Fibroblast of villous mesenchyme (primary cell): ENCODE measurements at places on chromosomes 2 and 18.

- no peak for DNase-seq
Measured at GRCh38 chr2:151978709-151979108, 120.1 kb downstream of the CACNB4 start.

DNA sequence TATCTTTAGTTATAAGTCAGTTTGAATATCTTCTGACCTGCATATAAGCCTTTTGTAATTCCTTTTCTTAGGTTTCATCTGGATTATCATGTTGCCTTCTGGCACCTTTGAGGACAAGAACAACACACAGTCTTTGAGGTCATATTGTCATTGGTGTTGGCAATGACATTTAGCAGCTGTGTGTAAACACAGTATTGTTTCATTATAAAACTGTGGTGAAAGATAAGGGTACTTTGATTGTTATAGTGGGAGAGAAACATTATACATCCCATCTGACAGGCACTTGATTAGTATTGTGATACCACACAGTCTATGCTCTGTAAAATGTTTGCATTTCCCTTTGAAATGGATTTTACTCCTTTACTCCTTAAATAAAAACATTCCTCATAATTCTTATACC is 313.5 kb downstream of the RPRM start:
- DNase-seq, result no peak

DNA sequence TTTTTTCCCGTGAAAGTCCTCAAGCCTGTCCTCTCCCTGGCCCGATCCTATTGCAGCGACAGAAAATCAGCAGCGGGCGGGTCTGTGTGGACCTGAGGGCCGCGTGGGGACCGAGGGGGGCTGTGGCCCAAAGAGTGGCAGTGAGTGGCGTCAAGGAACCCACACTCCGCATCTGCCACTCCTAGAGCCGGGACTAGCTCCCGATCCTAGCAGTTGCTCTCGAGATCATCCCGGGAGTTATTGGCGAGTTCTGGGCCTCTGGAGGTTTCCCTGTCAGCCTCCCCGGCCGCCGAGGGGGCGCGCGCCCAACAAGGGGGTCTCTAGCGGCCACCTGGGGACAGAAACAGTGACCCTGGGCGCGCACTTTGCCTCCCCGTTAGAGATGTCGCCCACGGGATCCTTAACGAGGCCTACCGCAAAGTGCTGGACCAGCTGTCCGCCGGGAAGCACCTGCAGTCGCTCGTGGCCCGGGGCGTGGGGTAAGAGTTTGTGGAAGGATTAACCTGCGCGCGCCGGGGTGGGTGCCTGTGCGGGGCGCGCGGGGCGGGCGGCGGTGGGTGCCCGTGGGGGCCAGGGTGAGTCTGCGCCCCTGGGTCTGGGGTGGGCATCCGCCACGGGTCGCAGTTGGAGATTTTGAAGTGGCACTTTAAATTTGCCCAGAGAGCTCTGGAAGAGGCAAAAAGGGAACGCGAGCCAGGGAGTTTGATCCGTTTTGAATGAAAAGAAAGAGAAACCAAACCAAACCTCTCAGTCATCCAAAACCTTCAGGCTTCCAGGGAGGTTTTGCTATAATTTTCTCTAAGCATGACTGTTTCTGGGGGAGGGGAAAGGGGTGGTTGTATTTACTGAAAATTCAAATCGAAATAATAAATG is 3.5 kb downstream of the ADCYAP1 start:
- DNase-seq, result no peak

DNA sequence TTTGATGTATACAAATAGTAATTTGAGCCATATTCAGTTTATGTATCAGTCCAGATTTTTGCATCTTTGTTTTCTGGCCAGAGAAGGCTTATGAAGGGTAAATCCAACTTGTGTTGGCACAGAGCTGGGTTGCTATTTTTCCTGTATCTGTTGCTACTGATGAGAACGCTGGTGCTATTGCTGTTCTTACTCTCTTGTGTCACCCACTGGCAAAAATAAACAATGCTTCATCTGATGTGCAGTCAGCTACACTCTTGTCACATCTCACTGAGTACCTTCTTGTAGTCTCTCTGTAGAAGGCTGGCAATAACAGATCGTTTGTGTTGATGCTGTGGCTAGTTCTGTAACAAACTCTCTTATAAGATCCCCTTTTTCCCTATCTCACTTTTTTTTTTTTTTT is 323.4 kb downstream of the CDH19 start:
- DNase-seq, result no peak

DNA sequence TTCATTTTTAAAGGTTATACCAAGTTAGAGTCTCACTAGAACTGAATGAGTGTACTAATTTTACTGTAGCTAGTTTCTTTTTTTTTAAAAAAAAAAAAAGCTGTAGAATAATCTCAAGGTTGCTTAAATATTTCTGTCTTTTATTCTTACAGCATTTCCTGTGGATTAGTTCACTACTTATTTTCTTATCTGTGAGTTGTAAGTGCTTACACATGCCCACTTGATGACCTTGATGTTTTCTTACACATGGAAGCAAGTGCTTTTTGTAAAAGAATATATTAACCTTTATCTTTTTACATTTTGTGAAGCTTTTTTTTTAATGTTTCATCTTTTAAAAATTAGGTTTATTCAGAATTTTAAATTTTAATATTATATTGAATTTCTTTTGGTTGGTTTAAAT is 57.8 kb downstream of the MSH2 start:
- peak; percentile 15 for DNase-seq

- no peak for DNase-seq
Measured at GRCh38 chr2:7448578-7449264, 531.5 kb downstream of the RNF144A start.

- no peak for DNase-seq
Measured at GRCh38 chr2:24104906-24105305, 18.2 kb downstream of the PFN4 start.

GRCh38 chr2:101012054-101012705 is 10.1 kb downstream of the RPL31 start:
- no peak for DNase-seq
